ENCODE measurements at places on chromosomes 12 and 14.

DNA sequence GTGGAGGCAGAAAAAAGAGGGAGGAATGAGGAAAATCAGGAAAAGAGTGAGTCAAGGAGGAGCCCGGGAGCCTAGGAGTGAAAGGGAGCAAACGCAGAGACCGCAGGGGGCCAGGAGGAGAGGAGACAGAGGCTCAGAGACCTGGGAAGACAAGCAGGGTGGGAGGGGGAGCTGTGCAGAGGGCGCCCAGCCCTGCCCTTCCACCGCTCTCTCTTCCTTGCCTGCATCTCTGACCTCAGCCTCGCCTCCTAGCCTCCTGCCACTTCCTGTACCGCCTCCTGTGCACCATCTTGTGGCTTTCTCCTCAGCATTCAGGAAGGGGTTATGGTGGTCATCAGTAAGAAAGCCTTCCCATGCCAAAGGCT, 1.3 kb downstream of the CLSTN3 start:
- DNase-seq = no peak

GRCh38 chr12:17438141-17438540, 651.9 kb downstream of the RERGL start:
- no peak for DNase-seq

DNA sequence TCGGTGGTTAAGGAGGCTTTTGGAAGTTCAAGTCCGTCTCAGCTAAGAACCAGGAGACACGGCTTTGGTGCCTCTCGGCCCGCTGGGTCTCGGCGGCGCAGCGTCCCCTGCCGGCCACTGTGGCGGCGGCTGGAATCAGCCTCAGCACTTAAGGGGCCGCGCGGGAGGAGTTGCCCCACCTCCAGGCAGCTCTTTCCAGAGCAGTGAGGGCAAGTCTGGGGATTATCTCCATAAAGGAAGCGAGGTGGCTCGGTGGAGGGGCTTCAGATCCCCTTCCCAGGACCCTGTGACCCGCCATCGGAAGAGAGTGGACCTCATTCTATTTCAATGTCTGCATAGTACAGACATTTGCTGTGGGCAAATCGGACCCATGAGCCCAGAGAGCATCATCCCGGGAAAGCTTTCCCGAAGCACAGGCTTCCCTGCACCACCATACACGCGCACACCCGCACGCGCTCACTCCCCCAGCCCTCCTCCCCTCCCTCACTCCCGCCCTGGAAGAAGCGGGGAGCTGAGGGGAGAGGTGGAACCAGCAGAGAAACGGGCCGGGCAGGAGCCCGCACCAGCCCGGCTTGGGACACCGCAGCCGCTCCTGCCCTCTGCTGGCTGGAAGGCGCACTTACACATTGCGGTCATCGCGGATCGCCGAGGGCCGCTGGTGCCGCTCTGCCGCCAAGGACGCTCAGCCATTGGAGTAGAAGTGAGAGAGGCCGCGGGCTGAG, 15.9 kb downstream of the RNASE2 start:
- DNase-seq = peak; percentile 73

DNA sequence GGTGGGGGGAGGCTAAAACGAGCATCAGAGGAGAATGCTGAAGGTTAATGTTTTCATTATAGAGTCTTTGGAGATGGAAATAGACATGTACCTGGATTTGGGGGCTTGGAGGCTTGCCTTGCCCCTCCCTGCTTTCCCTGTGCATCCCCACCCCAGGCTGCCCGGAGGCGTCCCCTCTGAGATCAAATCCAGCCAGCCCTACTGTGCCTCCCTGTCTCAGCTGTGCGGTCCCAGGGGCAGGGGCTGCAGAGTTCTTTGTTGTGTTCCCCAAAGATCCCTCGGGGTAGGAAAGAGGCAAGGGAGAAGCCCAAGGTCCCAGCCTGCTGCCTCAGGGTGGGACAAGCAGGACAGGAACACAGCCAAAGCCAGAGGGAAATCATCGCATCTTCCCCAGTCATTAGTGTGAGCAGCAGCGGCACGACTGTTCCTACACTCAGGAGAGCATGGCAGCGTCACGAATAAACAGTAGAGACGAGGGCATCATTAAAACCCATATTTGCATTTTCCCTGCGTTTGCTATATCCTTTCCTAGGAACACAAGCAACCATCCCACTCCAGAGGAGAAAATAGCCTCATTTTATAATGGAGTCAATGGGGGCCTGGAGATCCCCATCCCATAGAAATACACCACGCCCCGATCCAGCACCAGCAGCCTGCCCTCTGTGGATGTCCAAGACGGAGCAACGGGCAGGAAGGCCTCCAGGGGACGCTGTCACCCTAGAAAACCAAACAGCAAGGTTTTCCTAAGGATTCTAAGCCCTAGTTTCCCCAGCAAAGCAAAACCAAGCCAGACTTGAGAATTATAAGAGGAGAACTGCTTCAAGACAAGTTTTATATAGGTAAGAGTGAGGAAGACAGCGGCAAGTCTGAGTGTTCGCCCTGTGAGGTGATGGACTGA, 32.4 kb downstream of the ANO2 start:
- no peak for DNase-seq

GRCh38 chr14:63301891-63302534, 16.7 kb downstream of the GPHB5 start:
- no peak for DNase-seq

GRCh38 chr12:120037851-120038250, 48.8 kb downstream of the BICDL1 start:
- no peak for DNase-seq

DNA sequence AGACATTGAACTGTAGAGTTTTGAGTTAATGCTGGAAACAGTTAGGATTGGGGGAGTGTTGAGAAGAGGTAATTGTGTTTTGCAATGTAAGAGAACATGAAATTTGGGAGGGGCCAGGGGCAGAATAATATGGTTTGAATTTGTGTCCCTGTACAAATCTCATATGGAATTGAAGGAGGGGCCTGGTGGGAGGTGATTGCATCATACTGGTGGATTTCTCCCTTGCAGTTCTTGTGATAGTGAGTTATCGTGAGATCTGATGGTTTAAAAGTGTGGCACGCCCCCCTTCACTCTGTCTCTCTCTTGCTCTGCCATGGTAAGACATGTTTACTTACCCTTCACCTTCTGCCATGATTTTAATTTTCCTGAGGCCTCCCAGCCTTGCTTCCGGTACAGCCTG, 876.0 kb upstream of the FBXO33 start:
- no peak for DNase-seq
